ENCODE measurements at places on chromosomes 5 and 9. TPM values are rescaled to one million over a fixed set of nuclear protein-coding genes. Genes with fewer than 3 reads are reported as not detected.

GBA2 gene
- total RNA-seq: 157 TPM

OTULINL gene
- 60.1 TPM for total RNA-seq

RARS1 gene
- 56.8 TPM for total RNA-seq

IGFBPL1 gene
- 0.38 TPM for total RNA-seq

ARSB gene
- 8.1 TPM for total RNA-seq

NIM1K gene
- total RNA-seq: 0.43 TPM

RASGEF1C gene
- 1.9 TPM for total RNA-seq

PHF24 gene
- total RNA-seq: 0.55 TPM

SNCAIP gene
- total RNA-seq: 4.7 TPM

ST8SIA4 gene
- total RNA-seq: 5.7 TPM

CDH6 gene
- total RNA-seq: 1.2 TPM

TIMD4 gene
- total RNA-seq: 4.1 TPM

PCDHB2 gene
- total RNA-seq: 1.1 TPM

KIAA0825 gene
- total RNA-seq: 3.6 TPM

TMEFF1 gene
- total RNA-seq: 0.38 TPM

CCDC107 gene
- total RNA-seq: 25.2 TPM

FOXD4L4 gene
- total RNA-seq: not detected

ARHGEF39 gene
- 2.6 TPM for total RNA-seq

FUT7 gene
- not detected for total RNA-seq

SEMA5A gene
- total RNA-seq: 43.8 TPM

RNF208 gene
- 5.3 TPM for total RNA-seq
